Activated CD8-positive, alpha-beta T cell treated with anti-CD3 and anti-CD28 coated beads for 36 hours (primary cell): ENCODE measurements at places on chromosomes 2 and 18.

DNA sequence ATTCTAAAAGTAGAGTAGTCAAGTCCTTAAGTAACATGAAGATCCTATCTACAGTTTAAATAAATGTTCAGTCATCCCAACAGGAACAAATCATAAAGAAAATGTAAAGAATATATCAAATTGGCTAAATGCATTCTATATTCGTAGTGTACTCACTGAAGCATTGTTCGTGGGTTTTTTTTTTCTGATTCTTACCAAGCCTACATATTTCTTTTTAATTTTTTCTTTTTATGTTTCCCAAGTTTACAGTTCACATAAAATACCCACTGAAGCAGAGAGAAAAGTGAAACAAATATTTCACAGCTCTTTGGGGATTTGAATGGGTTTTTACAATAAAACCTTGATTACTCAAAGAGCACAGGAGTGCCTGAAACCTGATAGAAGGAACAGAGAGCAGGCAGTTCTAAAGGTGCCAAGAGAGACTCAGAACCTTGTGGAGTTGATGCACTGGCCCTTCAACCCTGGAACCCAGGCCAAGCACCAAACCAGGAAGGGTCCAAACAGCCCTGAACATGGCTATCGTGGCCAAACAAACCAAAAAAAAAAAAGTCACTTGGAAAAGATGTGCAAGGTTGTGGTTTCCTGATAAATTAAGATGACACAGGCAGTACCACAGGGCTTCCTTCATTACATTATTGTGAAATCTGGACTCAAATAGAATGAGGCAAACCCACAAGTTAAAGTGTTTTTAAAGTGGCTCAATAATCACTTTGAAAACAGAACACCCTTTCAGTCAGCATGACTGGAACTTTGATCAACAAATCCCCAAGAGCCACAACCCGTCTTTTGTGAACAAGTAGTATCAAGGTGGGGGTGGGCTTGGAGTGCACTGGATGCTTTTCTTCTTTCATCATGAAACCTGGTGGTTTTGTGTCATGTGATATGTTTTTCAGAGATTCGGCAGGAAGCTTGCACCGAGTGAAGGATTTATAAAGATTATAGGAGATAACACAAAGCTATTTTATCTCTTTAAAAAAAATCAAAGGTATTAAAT lies 245.0 kb upstream of the FN1 start:
- DNase-seq = peak; percentile 51

DNA sequence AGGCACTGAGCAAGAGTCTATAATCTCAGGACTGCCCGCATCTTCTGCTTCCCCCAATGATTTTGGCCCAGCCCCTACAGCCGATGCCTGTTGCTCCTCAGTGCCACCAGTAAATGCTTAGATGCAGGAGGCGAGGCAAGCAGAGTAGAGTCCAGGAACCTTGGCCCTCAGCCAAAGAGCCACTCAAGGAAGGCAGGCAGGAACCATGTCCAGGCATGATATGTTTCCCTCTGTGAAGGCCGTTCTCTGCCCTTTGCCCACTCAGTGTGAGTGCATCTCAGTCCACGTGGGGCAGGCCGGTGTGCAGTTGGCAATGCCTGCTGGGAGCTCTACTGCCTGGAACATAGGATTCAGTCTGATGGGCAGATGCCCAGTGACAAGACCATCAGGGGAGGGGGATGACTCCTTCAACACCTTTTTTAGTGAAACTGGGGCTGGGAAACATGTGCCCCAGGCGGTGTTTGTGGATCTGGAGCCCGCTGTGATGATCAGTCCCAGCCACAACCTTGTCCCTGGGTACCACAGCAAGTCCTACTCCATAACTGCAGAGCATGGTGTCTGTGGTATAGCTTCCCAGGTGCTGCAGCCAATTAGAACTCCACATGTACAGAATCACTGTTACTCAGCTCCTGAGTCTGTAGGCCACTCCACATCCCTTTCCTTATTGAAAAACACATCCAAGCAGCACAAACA lies 9.7 kb upstream of the DNAJB2 start:
- DNase-seq = no peak

DNA sequence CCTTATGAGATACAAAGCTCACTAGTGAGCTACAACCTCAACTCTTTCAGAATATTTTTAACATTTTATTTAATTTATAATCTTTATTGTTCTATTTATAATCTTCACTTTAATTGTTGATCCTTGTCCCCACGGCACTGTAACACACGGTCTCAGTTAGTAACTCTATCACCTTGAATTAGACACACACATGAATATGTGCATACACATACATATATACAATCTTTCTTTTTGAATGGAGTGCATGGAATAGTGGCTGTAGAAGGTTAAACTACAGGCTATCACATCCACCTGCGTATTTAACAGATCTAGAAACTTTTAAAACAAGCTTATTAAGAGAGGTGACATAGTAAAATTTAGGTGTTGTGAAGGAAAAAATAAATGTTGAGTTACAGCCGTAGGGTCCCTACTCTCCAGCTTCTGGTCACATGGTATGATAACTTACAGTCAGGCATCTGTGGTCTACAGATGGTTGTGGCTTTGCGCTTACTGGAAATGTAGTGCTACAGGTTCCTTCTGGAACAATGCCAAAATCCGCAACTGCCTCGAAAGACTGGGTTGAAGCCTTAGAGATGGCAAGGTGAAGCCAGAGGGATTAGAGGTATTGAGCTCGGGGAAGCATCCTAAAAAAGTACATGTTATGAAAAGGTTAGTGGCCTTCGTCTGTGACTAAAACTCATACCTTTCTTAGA lies 1324.1 kb upstream of the SLC39A10 start:
- no peak for DNase-seq

DNA sequence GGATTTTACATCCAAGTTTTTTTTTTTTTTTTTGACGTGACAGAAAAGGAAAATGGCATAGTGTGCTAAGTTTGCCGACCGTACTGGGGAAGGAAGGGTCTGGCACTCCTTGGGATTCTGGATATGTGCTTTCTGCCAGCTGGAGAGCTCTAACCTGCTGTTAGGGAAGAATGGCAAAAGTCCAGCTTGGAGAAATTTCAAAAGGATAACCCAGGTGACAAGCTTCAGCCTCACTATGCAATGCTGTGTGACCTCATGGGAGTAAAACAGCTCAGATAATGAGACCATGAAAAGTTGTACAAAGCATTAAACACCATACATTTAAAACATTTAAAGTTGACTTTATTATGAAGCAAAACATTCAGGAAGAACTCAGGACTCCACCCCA lies 10.3 kb upstream of the GPR45 start:
- no peak for DNase-seq

GRCh38 chr2:51981783-51982182 lies 949.9 kb upstream of the NRXN1 start:
- no peak for DNase-seq

DNA sequence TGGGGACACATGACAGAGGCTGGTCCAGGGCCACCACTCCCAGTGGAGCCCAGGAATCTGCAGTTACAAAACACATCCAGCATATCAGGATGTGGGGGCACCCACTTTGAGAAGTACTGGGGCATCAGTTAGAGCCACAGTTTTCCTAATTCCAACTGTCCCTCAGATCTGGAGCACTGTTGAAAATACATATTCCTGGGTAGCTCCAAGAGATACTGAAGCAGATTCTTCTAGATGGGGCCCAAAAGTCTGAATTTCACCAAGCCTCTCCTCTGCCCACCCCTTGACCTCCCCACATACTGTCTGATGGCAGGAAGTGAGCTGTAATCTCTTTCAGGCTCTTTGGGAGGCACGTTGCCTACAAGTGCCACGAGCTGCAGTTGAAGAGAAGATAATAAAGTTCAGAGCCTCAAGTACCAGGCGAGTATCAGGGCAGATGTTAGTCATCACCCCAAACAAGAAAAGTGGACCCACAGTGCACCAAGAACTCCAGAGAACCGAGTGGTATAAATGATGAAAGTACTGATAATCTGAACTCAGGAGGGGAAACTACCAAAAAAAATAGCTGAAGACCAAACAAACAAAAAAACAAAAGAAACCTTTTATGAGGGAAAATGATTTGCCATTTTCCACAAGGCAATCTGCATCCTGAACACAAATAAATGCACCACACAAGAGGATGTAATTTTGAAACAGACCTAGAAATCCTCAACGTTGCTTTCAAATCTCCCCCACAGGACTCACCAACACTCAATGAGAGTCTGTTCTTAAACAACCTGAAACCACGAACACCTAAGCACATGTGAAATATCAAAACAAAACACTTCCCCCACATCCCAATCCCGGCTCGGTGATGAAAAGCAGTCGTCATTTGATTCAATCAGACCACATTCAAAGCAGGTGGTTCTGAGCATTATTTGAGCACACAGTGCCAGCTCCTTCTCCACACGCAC lies 98.7 kb downstream of the TCF4 start:
- DNase-seq = peak; percentile 71
